Activated CD8-positive, alpha-beta memory T cell treated with anti-CD3 and anti-CD28 coated beads, Interleukin-2, amount 50 U/mL, for 4 hours (primary cell): ENCODE measurements at places on chromosomes 4 and X.

GRCh38 chr4:24265989-24266388, 318.4 kb downstream of the DHX15 start:
- DNase-seq, result no peak

DNA sequence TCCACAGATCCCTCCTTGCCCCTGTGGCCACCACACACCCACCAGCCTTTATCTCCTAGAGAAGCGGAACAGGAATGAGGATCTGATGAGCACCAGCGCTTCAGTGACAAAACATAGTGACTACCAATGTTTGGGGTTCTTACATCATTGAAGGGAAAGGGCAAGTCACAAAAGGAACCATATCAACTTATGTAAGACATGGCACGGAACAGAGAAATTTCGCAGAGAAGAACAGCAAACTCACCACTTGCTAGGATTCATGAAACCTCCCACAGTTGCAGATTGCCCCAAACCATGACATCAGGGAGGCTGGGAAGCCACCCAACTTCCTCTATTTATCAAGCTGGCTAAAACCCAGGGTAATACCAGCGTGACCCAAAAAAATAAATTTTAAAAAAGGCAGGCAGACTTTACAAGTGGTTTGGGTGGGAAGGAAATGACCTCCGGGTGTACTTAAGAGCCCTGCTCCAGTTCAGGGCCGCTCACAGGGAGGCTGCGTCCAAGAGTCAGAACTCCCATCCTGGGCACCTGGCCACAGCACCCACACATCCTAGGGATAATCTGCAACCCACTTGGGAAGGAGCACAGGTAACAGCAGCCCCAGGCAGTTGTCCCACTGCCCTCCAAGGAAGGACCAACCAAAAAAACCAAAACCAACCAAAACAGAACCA, 36.0 kb downstream of the ADGRG2 start:
- no peak for DNase-seq

DNA sequence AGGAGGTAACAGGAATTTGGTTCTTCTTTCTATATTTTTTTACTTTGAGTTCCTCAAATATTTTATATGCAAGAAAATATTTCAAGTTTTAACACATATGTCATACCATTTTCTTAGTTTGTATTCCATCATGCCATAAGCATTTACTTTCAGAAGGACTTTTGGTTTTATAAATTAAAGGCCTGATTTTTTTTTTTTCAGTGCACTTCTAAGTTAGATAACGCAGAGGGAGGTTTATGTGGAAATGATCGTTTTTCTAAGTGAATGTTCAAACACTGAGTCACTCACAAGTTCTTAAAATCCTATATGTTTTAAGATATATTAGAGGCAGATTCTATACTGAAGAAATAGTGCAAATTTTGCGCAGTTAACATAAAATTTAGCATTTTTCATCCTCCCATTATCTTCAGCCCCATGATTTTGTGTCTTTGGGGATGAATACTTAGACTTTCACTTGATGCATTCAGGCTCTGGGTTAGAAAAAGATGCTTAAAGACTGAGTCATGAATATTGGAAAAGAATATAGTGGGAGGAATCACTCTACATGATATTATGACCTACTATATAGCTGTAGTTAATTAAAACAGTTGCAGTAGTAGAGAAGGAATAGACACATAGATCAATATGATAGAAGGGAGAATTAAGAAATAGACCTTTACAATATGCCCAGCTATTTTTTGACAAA, 54.9 kb downstream of the COL4A5 start:
- no peak for DNase-seq

DNA sequence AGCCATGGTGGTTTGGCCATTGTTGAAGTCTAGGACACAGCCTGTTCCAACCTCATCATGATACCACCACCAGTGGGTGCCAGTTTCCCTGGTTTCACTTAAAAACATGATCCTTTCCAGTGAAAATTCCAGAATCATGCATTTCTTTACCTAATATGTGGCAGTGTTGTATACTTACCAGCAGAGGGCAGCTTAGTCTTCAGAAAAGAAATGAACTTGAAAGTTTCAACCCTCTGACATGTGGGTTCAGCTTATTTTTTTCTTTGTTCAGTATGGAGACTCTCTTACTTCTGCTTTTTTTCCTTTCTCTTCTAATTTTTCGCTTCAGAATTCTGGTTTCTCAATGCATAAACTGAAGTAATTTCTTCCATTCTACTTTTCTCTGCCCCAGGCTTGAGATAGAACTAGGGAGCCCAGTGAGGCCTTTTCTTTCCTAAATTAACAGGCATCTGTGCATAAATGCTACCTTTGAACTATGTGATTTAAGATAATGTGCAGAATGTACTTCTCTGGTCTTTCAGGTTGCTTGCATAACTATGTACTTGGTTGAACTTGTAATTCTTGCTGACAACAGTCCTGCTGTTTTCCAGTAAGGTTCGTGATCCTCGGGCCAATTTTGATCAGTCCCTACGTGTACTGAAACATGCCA, 10.7 kb downstream of the LIAS start:
- DNase-seq, result no peak
